Esophagus mucosa (tissue), 1 donor: ENCODE measurements at places on chromosomes 4 and X.

GRCh38 chr4:185115827-185116232, 27.2 kb upstream of the SLC25A4 start:
- no peak for ATAC-seq

GRCh38 chr4:64430933-64431332, 21.7 kb upstream of the TECRL start:
- no peak for ATAC-seq

- no peak for ATAC-seq
Observed at GRCh38 chr4:15260758-15261157, 167.1 kb upstream of the C1QTNF7 start.

DNA sequence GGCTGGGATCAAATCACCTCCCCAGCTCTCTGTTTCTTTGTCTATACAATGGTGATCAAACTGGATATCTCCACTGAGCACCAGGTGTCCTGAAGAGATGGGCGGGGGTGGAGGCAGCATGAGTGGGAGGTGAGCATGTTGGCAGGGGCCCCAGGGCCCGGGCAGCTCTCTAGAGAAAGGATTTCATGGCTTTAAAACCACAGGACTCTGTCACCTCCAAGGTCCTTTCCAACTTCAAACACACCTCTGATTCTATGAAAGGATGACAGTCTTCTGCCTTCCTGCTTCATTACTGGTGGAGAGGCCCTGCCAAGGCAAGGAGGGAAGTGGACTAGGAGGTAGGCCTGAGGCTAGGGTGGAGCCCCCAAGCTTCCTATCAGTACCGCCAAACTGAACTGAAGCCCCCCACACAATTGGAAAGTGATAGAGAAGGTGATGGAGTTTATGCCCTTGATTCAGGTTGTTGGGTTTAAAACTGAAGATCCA, 38.6 kb downstream of the TRIM2 start:
- ATAC-seq = no peak

DNA sequence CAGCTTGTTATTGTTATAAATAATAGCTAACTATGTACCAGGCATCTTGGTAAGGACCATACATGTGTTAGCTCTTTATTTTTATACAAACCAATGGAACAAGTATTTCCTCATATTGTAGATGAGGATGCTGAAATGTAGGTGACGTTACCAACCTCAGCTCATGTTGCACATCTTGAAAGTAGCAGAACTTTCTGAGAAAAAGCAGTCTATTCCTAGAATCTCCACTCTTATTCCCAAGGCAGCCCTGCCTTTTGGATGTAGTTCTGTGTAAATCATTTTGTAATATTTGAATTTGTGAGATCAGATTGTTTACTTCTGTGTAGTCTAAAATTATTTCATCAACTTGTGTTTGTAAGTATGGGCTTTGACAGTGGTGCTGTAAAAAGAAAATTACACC, 5.3 kb downstream of the FHDC1 start:
- no peak for ATAC-seq

DNA sequence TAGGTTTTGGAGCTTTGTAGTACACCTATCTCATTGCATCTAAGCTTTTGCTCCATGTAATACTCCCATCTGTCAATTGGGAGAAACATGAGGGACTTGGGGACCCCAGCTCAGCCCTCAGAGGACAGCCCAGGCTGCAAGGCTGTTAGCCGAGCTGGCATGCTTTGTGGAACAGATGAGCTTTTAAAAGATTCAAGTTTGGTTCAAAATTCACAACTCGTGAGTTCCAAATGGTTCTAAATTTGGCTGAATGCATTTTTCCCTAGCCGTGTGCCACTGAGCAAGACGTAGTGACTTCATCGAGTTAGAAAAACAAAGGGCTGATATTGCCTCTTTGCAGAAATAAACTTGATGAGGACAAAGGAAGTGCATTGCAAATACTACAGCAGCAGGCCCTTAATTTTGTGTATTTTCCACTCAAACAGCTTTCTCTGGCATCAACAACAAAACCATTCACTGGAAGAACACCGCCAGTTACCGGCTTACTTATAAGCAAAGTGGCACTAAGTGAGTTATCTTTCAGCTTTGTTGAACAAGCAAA, 165.0 kb upstream of the HS3ST1 start:
- no peak for ATAC-seq

DNA sequence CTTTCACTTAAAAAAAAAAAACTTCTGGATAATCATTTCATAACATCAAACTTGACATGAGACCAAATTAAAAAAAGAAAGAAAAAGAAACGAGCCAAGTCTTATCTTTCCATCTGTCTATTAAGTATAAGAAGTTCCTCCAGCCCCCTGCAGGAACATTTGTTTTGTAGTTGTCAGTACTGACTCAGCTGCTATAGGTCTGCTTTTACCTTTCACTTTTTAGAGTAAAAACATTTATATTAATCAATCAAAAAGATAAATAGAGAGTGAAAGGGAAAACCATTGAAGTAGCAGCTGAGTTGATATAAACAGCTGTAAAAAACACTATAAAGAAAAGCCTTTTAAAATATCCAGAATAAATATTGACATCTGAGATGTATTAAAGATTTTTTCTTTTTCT, 46.1 kb downstream of the CCDC158 start:
- ATAC-seq = no peak

GRCh38 chrX:18173494-18174180, 47.0 kb downstream of the BEND2 start:
- no peak for ATAC-seq

GRCh38 chrX:2584251-2585157, 83.7 kb upstream of the DHRSX start:
- ATAC-seq = no peak
